ENCODE measurements at places on chromosomes 3 and 15.
A peak's percentile ranks its signal among the peaks of the same experiment; 100 is the strongest.

GRCh38 chr3:59824876-59825275 is 775.1 kb upstream of the CFAP20DC start:
- DNase-seq, result no peak

DNA sequence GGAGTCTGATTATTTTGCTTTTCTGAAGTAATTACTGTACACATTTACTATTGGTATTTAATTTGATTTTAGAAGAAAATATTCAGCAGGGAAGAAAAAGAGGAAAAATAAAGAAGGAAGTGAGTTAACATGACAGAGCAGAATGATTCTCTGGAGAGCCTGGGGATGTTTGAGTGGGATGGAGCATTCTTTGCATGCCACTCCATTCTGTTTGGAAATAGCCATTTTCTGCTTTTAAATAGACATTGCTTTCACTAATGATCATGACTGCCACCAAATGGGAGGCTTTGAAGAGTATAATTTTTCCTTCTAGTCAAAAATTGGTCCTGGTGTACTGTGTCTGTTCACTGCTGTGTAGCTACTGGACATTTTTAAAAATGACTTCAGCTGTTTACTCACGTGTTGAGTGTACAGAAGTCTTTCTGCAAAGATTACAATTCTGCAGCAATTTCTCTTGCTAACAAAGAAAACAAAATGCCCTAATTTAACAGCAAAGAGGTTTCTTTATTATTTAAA is 196.1 kb downstream of the RYR3 start:
- DNase-seq, result no peak

GRCh38 chr15:43883571-43883970 is 56.8 kb downstream of the WDR76 start:
- no peak for DNase-seq

DNA sequence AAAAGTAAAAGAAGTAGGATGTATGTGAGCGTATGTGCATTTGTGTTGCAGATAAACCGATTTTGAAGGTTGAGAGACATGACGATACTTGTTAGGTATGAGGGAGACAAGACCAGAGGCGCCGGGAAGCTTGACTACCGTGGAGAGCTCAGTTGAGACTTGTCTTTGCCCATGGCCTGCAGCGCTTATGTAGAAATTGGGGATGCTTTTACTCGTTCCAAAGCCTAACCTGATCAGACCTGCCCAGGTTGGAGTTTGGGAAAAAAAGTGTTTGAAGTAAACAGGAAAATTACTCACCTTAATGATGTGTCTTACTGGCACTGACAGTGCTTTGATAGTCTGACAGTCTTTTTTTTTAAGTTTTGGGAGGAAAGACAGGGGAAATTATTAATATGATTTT is 202.8 kb downstream of the TP63 start:
- DNase-seq, result no peak

- DNase-seq, result no peak
These were observed 130.7 kb upstream of the KCNMB2 start for GRCh38 chr3:178405531-178405930.

- no peak for DNase-seq
These were observed 8.9 kb upstream of the CMTM8 start for GRCh38 chr3:32229565-32229964.

GRCh38 chr15:92869263-92869940 is 30.7 kb upstream of the CHD2 start:
- no peak for DNase-seq

DNA sequence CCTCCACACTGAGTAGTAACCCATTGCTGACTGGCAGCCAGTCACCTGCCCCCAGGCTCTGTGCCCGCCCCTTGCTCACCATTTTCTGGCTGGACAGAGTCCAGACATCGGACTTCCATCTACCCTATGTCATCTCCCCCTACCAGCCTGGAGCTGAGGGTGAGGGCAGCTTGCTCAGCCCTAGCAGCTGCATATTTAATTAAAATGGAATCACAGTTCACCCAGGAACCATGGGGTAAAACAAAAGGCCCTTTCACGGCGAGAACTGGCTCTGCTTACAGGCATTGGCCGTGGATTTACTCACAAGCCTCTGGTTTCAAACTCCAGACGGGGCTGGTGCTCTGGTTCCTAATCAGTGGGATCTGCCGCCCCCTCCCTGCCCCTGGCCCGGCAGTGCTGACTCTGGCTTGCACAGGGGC is 94.9 kb upstream of the ATP2B2 start:
- no peak for DNase-seq

- DNase-seq, result no peak
These were observed 37.2 kb downstream of the SMAD3 start for GRCh38 chr15:67102599-67102929.

DNA sequence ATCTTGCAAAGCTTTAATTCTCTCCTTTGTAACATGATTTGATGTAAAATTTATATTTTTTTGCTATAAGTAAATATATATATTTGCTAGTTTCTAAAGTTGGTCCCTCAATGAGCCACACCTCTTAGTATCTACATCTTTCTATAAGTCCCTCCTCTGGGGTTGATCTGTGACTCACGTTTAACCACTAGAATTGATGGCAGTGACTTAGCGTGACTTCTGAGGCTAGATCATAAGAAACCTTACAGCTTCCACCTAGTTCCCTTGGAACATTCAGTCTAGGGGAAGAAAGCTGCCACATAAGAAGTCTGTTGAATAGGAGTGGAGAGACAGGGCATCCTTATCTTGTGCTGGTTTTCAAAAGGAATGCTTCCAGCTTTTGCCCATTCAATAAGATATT is 56.6 kb upstream of the TNIK start:
- DNase-seq, result no peak

GRCh38 chr3:172678068-172678467 is 32.8 kb downstream of the NCEH1 start:
- DNase-seq, result no peak

GRCh38 chr3:52232279-52233107 is 6.5 kb downstream of the TWF2 start:
- DNase-seq, result no peak

GRCh38 chr15:91922646-91923547 is 69.4 kb downstream of the SLCO3A1 start:
- peak; percentile 42 for DNase-seq

- no peak for DNase-seq
These were observed 463.6 kb downstream of the SHQ1 start for GRCh38 chr3:72384602-72385001.

- no peak for DNase-seq
These were observed 119.1 kb downstream of the GMPS start for GRCh38 chr3:155989536-155989935.

DNA sequence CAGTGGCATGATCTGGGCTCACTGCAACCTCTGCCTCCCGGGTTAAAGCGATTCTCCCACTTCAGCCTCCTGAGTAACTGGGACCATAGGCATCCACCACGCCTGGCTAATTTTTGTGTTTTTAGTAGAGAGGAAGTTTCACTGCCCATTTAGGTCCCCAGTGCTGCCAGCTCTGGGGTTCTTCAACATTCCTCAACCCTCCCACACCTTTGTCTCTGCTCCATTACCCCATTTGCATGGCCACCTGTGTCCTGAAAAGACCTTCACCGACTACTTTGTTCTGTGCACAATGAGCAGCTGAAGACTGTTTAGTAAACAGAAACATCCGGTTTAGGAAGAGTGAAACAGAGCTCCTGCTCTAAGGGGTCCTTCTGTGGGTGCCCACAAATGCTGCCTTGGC is 92.0 kb downstream of the FAM43A start:
- no peak for DNase-seq

DNA sequence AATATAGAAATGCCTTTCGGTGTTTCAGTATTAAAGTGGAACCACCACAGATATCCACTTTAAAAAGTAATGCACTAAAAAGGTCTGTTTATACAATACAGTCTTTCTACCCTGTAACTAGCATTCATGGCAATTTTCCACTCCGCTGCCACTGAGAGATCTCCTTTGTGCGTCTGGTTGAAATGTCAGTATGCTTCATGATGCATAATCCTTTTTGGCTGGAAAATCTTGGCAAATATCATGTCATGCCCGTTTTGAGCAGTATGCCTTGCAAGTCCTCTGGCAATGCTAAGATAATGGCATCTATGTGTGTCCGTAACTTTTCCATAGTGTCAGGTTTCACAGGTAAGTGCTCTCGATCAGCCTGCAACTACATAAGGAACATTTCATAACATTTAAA is 30.8 kb upstream of the ARF4 start:
- no peak for DNase-seq

- DNase-seq, result no peak
These were observed 913 bp upstream of the SCN5A start for GRCh38 chr3:38650248-38650951.

DNA sequence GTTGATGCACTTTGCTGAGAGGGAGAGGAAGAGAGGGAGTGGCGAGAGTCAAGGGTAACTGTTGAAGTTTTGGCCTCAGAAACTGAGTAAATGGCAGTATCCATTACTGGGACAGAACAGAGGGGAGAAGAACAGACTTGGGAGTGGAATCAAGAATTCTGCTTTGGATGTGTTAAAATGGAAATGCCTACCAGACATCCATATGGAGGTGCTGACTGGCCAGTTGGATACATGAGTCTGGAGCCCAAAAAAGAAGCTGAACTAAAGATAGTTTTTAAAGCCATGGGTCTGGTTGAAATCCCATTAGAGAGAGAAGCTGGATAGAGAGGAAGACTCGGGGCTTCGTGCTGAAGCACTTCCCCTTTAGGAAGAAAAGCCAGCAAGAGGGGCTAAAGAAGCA is 35.9 kb upstream of the NSMCE3 start:
- no peak for DNase-seq

DNA sequence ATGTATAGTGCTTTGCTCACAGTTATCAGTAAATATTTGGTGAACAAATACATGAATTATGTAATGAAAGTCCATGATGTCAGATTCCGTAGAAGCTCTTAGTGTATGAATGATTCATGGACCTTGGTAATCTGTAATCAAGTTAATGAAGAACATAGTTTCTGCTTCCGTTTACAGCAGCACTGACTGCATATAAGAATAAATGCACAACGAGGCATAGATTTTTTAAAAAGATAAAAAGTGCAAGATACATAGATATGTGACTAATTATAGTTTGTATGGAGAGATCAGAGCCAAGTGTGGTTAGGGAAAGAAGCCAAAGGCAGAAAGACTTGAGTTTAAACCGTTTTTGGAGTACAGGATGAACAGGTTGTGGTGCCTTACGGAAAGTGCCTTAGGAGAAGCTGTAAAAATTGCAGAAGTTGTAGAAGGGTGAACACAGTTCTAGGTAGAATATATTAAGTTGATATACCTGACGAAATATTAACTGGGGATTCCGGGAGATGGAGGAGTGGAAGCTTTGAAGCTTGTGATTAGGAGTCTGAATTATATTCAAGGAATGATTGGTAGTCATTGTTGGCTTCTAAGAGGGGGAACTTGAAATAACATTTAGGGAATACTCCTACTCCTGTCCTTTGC is 293.1 kb downstream of the NLGN1 start:
- no peak for DNase-seq

DNA sequence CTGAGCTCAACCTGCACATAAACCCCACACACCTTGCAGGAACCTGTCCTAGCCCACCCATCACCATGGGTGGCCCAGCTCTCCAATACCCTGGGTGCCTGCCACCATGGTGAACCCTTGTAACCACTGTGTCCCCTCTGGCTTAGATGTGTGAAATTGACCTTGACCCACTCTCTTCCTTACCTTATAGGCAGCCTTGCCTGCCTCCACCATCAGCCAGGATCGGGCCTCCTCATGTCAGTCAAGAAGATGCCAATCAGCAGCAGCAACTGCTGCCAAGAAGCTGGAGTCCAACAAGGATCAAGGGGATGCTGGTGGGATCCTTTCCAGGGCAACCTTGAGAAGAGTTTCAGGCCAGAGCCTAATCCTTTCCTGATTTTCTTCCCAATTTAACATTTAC is 8.8 kb upstream of the CYP11A1 start:
- DNase-seq, result no peak

DNA sequence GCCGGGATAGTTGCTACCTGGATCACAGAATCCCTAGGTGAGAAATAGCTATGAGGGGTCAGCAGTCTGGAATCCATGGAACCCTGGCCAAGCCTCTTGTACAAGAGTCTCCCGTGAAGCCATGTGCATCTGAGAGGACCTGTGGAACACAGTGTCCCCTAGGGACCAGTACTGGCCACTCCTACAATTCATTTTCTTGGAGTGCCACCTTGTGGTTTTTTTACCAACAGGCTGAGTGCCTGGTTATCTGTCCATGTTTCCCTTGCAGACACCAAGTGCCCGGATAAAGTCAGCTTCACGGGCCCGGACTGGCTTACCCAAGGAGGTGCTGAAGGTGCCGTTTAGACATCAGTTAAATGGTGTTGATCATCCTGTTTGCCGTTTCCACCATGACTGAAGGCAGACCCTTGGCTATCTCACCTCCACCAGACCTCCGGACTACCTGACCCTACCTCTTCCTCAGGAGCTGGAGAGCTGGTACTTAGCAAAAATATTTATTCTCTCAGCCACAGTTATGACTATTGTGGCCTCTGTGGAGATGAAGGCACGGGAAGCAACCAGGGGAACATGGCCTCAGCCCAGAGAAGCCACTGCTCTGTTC is 93.9 kb downstream of the RBPMS2 start:
- peak; percentile 75 for DNase-seq

GRCh38 chr15:83066034-83066733 is 868 bp downstream of the BTBD1 start:
- DNase-seq, result no peak

GRCh38 chr3:50068134-50068533 is 20.6 kb upstream of the RBM5 start:
- DNase-seq, result no peak

- DNase-seq, result no peak
These were observed 24.1 kb downstream of the CRABP1 start for GRCh38 chr15:78364233-78364632.

GRCh38 chr3:160566499-160566898 is 1.1 kb upstream of the KPNA4 start:
- DNase-seq, result no peak

DNA sequence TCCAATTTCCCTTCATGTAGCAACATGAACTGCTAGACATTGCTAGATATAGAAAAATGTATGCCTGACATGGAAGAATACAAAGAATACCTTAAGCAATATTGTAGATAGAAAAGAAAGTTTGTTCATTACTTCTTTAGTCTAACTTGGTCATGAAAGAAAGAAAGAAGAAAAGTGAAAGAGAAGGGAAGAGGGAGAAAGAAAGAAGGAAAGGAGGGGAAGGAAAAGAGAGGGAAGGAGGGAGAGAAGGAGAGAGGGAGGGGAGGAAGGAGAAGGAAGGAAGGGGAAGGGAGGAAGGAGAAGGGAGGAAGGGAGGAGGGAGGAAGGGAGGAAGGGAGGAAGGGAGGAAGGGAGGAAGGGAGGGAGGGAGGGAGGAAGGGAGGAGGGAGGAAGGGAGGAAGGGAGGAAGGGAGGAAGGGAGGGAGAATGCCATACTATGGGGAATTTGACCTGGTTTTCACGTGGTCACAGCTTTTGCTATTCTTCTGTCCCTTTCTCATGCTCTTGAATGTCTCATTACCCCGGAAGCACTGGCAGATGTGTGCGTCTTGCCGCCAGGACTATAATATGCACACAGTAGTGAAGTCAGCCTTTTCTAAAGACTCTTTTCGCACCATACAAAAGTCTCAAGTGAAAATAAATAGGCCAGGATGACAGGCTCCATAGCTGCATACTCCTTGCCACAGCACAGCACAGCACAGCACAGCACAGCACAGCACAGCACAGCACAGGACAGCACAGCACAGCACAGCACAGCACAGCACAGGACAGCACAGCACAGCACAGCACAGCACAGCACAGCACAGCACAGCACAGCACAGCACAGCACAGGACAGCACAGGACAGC is 78.2 kb downstream of the CHAC1 start:
- no peak for DNase-seq

All from COR-L47 (cell line).